ENCODE measurements at places on chromosomes 12 and 14. TPM values are rescaled to one million over a fixed set of nuclear protein-coding genes. Genes with fewer than 3 reads are reported as not detected.
A peak's percentile ranks its signal among the peaks of the same experiment; 100 is the strongest.

DNA sequence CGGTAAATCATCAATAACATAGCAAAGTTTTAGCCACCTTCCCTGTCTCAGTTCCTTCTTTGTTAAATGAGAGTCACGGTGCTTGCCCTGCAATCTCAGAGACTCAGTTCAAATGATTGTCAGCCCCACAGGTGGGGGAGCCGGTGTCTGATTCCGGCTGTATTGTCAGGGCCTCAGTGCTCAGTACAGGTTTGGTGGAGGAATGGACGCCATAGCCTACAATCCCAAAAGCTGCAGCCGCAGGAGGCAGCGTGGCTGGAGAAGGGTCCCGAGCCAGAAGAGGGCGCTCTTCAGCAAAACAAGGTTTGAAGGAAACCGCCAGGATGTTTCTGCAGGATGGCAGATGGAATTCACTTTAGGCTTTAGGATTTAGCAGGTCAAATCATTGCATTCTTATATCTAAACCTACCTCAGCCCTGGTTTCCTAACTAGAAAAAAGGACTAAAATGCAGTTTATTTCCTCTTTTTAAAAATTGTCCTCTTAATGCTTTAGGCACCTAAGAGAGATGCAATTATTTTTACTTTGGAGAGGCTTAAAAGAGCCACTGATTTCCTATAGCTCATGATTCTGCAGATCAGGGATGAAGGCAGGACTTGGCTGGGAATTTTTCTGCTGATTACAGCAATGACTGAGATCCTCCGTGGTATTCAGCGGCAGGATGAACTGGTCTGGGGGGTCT is 29.2 kb downstream of the FOS start:
- peak; percentile 94 for DNase-seq
- peak overlapping the region; percentile 48 for H3K27ac ChIP-seq
- no peaks in the 10 kb centered on the region for H3K27me3 ChIP-seq
- H3K4me3 ChIP-seq, result no peak overlapping the region
- no peaks in the 10 kb centered on the region for H3K36me3 ChIP-seq
- peaks cover 6% of the 10 kb centered on the region for H3K4me1 ChIP-seq

GRCh38 chr14:46651526-46652144 is at the start of gene RPL10L:
RPL10L (minus strand) TSS chr14:46651781; CDS start chr14:46651736, 45 bp downstream.
- H3K4me3 ChIP-seq, result no peak within 1 kb of the TSS
- DNase-seq, result no peak
- H3K4me1 ChIP-seq, result peaks cover 5% of the 10 kb centered on the region
- H3K27me3 ChIP-seq, result no peaks in the 10 kb centered on the region

DNA sequence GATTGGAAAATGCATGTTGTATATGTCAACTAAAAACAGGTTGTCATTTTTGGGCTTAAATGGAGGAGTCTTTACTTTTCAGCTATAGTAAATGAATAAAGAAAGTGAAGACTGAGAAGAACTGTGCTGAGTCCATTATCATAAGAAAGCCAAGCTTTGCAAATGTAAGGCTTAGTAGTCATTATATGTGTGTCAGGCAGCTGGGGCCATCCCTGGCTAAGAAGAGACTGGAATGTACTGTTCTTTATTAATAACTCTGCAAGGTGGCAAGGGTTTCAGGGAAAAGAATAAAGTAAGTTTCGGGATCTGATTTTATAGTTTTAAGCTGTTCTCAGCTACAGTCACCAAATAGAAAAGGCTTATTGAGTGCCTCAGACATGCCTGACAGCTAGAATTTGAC is 48.7 kb downstream of the SRGAP1 start:
- DNase-seq, result no peak
- peaks cover 31% of the 10 kb centered on the region for H3K4me1 ChIP-seq
- no peak overlapping the region for H3K4me3 ChIP-seq
- H3K27me3 ChIP-seq, result peaks cover 2% of the 10 kb centered on the region

DNA sequence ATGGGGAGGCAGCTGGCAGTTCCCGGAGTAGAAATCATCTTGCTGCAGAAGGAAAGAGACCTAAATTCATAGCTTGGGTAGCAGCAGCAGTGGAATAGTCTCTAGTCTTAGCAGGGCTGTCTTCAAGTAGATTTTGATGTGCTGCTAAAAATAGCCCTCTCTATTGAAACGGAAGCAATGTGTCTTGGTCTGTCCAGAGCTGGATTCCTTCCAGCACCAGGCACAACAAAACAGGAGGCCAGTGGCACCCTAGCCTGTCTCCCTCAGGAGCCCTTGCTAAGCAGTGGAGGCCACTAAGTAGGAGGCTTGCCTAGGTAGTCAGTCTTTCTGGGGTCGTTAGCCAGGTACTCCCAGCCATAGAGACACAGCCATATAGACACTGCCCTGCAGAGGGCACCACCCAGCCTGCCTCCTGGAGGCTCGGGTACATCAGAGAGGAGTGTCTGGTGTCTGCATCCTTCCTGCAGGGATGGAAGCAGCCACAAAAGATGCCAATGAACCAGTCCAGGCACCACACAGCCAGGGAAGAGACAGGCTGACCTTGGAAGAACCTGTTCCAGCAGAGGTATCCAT is 97.5 kb downstream of the CRACR2A start:
- DNase-seq, result peak; percentile 31
- no peaks in the 10 kb centered on the region for H3K36me3 ChIP-seq
- peaks cover 20% of the 10 kb centered on the region for H3K4me1 ChIP-seq
- H3K4me3 ChIP-seq, result no peak overlapping the region
- no peak overlapping the region for H3K27ac ChIP-seq
- H3K27me3 ChIP-seq, result no peaks in the 10 kb centered on the region

DNA sequence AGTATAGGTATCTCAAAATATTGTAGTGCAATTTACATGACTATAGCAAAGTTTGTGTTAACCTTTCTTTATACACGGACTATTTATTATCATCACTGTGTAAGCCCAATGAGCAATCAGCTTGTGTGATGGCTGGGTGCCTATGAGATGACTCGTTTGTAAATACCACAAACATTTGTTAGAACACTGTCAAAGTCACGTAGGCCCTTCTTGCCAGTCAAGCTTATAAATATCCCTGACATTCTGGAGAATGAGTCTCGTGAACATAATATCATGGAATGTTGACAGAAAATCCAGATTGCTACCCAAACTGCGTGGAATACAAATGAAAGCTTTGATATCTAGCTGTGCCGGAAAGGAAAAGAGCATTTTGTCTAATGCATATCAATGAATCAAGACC is 648.3 kb upstream of the MDGA2 start:
- H3K4me1 ChIP-seq, result no peaks in the 10 kb centered on the region
- peaks cover 2% of the 10 kb centered on the region for H3K27me3 ChIP-seq
- no peak for DNase-seq

GRCh38 chr12:53560351-53560750 is 53.1 kb upstream of the NPFF start:
- no peaks in the 10 kb centered on the region for H3K36me3 ChIP-seq
- H3K4me1 ChIP-seq, result peaks cover 4% of the 10 kb centered on the region
- peaks cover 2% of the 10 kb centered on the region for H3K27me3 ChIP-seq
- no peak for DNase-seq

DNA sequence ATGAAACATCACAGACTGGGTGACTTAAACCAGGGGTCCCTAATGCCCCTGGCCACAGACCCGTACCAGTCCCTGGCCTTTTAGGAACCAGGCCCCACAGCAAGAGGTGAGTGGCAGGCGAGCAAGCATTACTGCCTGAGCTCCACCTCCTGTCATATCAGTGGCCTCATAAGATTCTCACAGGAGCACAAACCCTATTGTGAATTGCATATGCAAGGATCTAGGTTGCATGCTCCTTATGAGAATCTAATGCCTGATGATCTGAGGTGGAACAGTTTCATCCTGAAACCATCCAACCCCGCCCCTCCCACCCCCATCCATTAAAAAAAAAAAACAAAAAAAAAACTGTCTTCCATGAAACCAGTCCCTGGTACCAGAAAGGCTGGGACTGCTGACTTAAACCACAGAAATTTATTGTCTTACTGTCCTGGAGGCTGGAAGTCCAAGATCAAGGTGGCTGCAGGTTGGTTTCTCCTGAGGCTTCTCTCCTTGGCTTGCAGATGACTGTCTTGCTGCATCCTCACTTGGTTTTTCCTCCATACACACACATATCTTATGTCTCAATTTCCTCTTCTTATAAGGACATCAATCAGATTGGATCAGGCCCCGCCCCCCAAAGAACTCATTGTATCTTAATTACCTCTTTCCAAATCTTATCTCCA is 235.9 kb downstream of the CHST11 start:
- peaks cover 4% of the 10 kb centered on the region for H3K27me3 ChIP-seq
- no peak overlapping the region for H3K4me3 ChIP-seq
- DNase-seq, result no peak
- H3K4me1 ChIP-seq, result no peaks in the 10 kb centered on the region
- H3K27ac ChIP-seq, result no peak overlapping the region

Gene OTOGL
- total RNA-seq, result 0.31 TPM

Gene CCDC175
- not detected for total RNA-seq

Gene PKP2
- total RNA-seq, result 9.0 TPM

Gene TMTC2
- total RNA-seq, result 3.6 TPM

Gene ZDHHC17
- 52.0 TPM for total RNA-seq

Gene P2RX7
- 0.82 TPM for total RNA-seq

Data from endothelial cell (in vitro differentiated cells).